ENCODE measurements at places on chromosomes 7 and 10.
A peak's percentile ranks its signal among the peaks of the same experiment; 100 is the strongest.

- DNase-seq = no peak
These were observed 235.1 kb upstream of the CELF2 start for GRCh38 chr10:10782603-10783002.

DNA sequence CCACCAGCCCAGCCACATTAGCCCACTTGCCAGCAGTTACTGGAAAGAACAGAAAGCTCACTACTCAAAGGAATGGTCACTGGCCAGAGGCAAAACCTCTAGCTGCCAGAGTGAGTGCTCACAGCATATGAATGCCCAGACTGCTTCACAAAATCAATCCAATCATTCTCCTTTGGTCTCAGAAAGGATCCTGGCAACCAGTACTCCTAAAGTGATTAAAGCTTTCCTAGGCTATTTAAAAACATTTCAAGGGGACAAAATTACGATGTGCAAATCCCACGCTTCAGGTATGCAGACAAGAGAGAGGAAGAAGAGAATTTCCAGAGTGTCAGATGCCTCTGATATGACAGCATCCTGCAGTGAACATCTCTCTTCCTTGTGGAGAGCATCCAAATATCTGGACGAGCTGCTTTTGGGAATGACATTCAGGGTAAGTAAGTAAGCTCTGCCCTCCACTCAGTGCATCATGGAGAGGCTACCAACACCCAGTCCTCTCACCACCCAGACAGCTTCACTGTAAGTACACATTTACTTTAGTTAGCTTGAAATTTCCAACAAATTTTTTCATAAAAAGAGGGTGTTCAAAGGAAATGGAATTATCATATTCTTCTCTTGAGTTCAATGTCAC is 25.1 kb downstream of the ICA1 start:
- no peak for DNase-seq

GRCh38 chr7:107924841-107925504 is 34.0 kb downstream of the DLD start:
- DNase-seq = peak; percentile 6

- DNase-seq = no peak
These were observed 18.0 kb upstream of the STARD3NL start for GRCh38 chr7:38160003-38160571.

DNA sequence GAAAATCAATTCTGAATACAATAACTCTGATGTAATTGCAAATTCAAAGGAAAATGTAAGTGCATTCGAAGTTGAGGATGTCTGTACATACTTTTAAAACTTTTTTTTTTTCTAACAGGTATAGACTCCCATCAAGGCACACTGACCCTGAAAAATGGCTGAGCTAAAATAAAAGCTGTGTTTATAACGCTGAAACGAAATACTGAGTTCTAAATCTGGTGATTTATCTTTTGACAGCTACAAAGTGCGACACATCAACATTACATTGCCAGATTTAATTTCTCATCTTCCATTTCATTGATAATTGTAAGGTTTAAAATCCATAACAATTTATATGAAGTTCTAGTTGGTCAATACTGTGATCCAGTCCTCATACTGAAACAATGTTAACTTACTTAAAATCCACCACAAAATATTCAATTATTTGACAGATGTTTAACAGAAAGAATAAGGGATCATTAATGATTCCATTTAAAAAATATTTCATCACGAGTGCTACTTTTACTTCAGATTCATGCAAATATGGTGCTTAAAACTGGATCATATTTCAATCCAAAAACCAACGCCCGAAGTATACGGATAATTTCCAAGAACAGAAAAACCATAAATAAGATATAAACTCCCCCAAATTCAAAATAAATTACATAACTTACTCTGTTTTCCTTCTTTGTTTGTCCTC is 1.4 kb downstream of the RAB11FIP2 start:
- DNase-seq = no peak

DNA sequence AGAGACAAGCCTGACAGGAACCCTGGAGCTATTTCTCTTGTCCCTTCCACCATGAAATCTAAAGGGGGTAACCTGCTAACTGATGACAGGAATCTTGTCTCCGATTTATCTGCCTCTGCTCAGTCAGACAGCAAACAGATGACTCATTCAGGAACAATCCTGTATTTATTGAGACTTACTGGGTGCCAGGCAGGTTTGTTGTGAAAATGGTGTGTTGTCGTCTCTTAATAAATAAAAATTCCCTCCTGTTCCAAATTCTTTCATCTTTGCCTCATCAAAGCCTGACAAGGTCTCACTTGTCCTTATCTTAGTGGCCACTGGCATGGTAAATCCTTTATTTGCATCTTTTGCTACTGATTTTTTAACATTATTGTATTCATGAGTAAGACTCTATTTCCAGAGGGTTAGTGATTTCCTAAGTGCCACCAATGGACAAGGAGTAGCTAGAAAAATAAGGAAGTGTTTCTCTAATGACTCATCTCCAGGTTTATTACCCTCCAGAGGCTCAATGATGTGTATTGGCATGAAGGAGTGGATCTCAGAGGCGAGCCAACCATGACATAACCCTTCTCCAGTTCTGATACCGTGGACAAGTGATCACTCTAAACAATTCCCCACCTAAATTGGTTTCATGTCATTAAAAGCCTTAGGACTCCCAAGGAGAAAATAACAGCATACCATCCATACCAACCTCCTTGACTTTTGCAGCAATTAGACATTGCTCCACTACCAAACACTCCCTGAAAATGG is 724.0 kb downstream of the GRID1 start:
- DNase-seq = no peak

GRCh38 chr7:128452552-128452951 is 3.1 kb upstream of the HILPDA start:
- no peak for DNase-seq

GRCh38 chr10:127802531-127803095 is 65.6 kb downstream of the FOXI2 start:
- DNase-seq = no peak

GRCh38 chr10:97123765-97124164 is 62.0 kb downstream of the SLIT1 start:
- no peak for DNase-seq

DNA sequence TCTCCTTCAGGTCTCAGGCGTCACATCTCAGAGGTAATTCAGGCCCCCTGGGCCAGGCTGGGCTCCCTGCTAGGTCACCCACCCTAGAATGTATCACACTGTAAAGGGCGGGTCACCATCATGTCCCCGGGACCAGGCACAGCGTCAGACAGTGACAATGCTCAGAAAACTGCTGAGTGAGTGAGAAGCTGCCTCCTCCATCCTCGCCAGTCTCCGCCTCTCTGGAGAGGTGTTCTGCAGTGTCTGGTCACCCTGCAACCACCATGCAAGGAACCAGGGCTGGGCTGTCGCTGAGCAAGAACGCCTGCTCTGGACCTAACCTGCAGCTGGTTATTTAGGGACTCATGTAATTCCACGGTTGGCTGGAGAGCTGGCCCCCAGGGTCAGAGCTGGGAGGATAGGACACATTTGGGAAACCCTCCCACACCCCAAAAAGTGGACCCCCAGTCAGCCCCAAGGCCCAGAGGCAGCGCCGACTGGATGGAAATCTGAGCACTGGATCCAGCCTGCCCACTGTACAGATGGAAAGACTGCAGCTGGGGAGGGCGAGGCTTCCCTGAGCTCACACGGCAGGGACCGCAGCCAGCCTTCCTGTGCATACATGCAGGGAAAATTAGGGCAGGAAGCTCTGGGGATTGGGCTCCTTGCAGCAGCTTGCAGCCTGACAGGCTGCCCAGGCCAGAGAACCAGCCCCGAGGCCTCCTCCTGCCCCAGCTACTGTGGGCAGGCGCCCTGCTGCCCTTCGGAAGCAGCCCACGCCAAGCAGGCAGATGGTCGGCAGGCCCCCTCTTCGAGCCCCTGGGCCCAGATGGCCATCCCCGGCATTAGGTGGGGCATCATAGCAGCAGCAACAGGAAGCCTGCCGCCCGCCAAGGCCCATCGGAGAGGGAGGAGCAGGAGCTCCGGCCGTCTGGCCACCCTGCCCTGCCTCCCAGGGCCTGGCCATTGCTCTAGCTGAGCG is 105.4 kb upstream of the ZMIZ1 start:
- no peak for DNase-seq

DNA sequence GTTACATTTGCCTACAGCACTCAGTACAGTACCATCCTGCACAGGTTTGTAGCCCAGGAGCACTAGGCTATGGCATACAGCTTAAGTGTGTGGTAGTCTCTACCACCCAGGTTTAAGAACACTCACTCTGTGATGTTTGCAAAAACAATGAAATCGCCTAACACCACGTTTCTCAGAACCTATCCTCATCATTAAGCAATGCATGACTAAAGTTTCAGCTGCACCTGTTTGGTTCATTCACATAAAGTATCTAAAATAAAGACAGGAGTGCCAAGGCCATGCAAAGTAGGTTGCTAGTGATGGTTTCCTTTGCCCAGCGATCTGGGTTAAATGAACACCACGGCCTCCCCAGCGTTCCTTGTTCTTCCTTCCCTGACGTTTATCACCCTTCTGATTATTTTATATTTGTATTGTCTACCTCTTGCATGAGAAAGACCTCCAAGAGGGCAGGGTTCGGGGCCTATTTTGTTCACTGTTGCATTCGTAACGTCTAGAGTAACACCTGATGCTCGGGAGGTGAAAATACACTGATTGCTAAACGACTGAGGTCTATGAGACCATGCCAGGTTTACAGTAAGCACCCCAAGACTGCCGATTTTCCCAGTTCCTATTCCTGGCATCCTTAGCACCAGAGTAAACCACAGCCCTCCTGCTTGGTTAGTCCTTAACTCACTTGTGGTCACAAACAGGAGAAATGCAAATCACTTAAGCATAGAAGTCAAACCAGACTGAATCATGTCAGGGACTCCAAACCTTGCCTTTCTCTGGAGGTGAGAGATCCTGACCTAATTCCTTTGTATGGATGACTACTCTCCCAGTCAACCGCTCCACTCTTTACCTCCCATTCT is 204.1 kb upstream of the NFE2L3 start:
- no peak for DNase-seq

DNA sequence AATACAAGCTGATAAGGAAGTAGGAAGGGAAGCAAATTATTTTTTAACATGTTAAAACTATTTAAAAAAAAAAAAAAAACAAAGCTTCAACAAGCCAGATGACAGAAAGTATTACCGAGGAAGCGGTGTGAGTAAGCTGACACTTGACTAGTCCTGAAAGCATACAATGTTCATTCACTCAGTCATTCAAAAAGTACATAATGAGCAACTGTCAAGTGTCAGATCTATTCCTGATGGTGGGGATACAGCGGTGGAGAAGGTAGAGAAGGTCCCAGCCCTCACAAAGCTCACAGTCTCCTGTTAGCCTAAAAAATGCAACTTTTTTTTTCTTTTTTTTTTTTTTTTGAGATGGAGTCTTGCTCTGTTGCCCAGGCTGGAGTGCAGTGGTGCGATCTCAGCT is 40.0 kb downstream of the RAPGEF5 start:
- DNase-seq = no peak

DNA sequence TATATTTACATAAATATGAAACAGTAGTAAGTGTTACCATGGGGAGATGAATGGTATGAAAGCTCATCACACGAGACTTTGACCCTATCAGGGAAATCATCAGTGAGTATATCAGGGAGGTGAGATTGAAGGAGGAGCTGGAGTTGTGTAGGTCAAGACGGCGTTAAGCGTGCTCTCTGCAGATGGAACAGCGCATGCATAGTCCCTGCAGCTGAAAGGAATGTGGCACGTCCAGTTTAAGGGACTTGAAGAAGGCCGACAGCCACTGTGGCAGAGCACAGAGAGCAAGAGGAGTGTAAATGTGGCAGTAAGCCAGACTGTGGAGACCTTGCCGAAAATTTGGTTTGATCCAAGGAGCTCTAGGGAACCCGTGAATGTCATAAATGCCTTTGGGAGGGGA is 38.9 kb downstream of the POU6F2 start:
- DNase-seq = no peak

GRCh38 chr7:146116521-146117222 is at the start of gene CNTNAP2:
Gene CNTNAP2, plus strand, starts transcription at chr7:146116801. Its CDS starts 76 bp downstream, at chr7:146116877.
- DNase-seq = no peak

- DNase-seq = no peak
These were observed 50.7 kb downstream of the AKR1D1 start for GRCh38 chr7:138126928-138127327.

- DNase-seq = no peak
These were observed 145.0 kb downstream of the TCERG1L start for GRCh38 chr10:131166486-131166885.

DNA sequence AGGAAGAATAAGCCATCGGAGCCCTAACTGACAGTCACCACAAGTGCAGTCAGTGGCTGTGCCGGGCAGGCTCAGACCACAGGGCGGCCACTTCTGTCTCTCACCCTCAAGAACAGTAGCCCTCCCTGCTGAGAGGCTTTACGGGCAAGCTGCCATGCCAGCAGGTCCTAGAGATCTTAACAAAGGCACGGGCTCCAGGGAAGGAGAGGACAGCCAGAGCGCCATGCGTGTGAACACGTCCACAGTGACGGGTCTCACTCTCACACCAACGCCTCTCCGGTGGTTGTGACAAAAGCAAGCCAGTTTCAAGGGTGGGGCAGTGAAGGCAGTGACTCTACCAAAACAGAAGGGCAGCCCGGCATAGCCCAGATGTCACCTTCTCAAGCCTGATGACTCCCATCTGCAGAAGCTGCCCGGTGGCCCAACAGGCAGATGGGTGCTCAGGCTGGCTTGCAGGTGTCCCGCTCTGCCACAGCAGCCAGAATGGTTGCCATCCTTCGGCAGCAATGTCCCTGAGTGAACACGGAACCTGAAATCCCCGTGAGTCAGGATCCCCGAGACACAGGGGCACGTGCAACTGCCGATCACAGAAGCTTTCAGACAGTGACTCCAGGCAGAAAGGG is 102.0 kb downstream of the FAM53B start:
- no peak for DNase-seq

GRCh38 chr7:156785998-156786543 is 106.9 kb downstream of the LMBR1 start:
- DNase-seq = no peak

DNA sequence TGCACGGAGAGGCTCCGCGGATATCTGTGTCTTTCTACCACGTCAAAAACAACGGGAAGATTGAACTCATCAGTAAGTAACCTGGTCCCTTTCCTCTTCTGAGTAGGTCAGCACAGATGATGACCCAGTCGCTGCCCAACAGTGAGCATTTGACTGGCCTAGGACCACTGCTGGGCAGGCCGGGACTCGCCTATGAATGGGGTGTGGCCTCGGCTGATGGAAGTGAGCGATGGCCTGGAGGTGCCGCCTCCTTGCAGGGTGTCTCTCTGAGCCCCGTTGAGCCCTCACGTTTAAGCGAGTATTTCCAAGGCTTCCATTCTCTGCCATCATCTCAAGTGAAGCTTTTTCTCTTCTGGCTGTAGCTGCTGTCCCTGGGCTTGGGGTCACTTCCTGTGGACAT is 18.1 kb downstream of the EIF3B start:
- no peak for DNase-seq

- DNase-seq = no peak
These were observed 16.1 kb downstream of the TARP start for GRCh38 chr7:38257350-38257677.
